Right kidney (tissue), 9 donors: ENCODE measurements at places on chromosomes 1 and 21.

DNA sequence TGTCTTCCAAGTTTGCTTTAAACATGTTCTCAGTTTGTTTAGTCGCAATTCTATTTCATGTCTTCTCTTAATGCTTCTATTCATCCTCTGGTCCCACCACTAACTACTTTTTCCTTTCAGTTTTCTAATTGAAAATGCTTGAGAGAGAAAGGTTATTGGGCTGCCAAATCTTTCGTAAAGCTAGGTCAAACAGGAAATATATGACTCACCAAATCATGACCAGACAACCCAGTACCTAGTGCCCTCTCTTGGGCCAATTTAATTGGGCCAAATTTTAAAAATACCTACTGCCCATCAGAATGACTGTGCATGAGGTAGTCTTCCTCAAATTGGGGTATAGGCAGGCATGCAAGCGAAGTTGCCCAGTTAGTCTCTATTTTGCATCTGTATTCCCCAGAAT lies 295.4 kb upstream of the PBX1 start:
- DNase-seq, result no peak

DNA sequence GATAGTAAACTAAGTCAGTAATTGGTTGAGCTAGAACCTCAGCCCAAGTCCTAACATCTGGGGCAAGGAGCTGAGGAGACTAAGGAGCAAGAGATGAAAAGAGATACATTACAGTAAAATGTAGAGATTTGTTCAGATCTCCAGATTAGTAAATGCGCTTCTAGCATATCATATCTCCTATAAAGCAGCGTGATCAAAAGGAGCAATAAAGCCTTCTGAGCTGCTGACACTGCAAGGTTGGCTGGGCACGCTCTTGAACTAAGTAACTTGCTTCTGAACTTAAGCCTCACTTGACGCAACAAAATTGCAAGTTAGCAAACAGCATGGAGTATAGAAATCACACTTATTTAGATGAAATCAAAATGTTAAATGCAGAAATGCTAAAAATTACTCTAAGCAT lies 80.9 kb downstream of the LRRC53 start:
- DNase-seq, result no peak

DNA sequence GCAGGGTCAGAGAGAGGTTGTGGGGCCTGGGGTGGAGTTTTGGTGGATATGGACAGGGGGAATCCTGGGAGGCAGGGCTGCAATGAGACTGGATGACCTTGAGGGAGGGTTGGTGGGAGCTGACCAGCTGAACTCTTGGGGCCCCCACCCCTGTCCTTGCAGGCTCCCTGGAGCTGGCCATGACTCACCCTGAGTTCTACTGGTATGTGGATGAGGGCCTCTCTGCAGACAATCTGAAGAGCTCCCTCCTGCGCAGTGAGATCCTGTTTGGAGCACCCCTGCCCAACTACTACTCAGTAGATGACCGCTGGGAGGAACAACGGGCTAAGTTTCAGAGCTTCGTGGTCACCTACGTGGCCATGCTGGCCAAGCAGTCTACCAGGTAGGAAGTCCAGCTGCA lies 23.6 kb downstream of the DISP3 start:
- no peak for DNase-seq

DNA sequence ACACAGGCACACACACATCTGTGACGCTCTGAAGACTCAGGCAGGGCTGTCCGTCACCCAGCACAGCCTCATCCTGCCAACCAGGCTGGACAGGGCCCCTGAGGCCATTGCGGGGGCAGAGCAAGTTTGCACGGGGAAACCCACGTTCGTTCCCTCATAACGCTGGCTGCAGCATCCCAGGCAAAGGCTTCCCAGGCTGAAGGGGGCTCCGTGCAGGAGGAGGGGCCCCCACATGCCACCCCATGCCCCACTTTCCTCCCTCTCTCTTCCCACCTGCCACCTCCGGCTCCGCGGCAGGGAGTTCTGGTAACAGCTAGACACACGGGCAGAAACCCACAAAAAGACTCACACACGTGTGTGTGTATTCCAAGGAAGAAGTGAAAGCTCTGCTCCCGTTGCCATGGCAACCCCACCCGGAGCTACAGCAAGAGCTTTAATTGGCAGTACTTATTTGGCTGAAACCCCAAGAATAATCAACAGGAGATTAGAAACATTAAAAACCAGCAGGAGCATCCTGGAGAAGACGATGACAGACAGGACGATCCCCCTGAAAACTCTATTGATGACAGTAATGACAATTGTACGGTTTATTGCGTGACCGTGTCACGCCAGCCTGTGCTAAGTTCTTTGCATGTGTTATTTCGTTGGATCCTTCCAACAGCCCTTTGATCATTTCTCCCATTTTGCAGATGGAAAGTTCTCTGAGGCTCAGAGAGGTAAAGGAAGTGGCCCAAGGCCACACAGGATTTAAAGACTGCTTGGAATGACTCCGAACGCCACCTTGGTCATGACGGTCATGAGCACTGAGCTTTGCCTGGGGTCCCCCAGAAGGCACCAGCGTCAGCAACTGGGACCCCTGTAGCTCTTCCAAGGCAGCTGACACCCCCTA lies 247.1 kb downstream of the NPHP4 start:
- DNase-seq, result no peak

GRCh38 chr1:210369425-210369824 lies 40.7 kb downstream of the HHAT start:
- DNase-seq, result no peak

- DNase-seq, result no peak
Observed at GRCh38 chr1:13619909-13620308, 36.3 kb downstream of the PDPN start.

GRCh38 chr1:54125386-54126070 lies 27.3 kb downstream of the CDCP2 start:
- no peak for DNase-seq

DNA sequence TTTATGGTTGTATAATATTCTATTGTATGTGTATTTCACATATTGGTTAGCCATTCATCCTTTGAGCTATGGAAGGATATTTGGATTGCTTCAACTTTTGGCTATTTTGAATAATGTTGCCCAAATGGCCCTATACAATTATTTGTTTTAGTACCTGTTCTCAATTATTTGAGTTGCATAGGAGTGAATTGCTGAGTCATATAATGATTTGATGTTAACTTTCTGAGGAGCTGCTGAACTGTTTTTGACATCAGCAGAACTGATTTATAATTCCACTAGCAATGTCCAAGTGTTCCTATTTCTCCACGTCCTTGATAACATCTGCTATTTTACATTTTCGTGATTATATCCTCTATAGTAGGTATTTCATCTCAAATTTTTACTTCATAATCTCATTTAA lies 839.9 kb downstream of the KCNT2 start:
- no peak for DNase-seq

GRCh38 chr1:245987219-245987545 lies 519.9 kb downstream of the SMYD3 start:
- no peak for DNase-seq

DNA sequence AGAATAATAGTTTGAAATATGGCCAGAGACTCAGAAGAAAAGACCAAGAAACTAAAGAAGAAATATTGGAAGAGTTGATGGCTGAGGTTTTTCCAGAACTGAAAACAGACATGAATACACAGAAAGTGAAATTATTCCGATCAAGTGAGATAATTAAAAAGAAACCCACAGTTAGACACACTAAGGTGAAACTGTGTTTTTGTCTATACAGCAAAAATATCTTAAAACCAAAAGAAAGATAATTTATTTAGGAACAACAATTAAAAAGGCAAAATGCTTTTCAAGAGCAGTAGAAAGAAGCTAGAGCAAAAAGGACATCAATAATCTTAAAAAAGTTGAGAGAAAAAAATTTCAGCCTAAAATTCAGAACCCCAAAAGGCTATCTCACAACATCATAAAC lies 116.3 kb downstream of the COP1 start:
- no peak for DNase-seq
